ENCODE measurements at places on chromosomes 16 and 17.

GRCh38 chr17:39923836-39924690, 3.3 kb downstream of the ORMDL3 start:
- DNase-seq = no peak

DNA sequence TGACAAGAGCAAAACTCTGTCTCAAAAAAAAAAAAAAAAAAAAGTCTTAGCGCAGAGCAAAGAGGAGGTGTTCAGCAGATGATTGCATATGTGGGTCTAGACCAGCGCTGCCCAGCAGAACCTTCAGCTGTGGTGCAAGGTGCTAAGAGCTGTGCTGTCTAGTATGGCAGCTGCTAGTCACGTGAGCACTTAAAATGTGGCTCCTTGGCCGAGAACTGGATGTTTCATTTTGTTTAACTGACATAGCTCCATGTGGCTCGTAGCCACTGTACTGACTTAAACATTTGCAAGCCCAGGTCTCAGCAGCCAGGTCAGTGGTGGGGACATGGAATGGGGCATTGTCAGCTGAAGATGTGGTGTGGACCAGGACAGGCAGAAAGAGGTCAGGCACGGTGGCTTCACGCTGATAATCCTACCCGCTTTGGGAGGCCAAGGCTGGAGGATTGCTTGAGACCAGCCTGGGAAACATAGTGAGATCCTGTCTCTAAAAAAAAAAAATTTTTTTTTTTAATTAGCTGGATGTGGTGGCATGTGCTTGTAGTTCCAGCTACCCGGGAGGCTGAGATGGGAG, 9.2 kb downstream of the C1QTNF1 start:
- no peak for DNase-seq

- no peak for DNase-seq
These were observed 20.8 kb upstream of the ZFHX3 start for GRCh38 chr16:73068541-73069401.

DNA sequence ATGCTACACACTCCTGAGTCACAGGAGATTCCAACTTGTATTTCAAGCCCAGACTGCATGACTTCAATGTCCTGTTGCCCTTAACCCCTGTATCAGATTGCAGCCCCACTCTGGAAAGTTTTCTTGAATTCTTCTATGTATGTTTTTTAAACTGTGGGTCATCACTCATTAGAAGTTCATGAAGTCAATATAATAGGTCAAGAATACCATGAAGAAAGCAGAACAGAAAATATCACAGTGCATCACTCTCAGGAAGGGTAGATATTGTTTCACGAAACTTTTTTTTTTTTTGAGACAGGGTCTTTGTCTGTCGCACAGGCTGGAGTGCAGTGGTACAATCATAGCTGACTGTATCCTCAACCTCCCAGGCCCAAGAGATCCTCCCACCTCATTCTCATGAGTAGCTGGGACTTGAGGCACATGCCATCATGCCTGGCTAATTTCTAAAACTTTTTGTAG, 20.5 kb downstream of the PRKCB start:
- no peak for DNase-seq

GRCh38 chr17:31281061-31281460, 16.0 kb downstream of the OMG start:
- no peak for DNase-seq

DNA sequence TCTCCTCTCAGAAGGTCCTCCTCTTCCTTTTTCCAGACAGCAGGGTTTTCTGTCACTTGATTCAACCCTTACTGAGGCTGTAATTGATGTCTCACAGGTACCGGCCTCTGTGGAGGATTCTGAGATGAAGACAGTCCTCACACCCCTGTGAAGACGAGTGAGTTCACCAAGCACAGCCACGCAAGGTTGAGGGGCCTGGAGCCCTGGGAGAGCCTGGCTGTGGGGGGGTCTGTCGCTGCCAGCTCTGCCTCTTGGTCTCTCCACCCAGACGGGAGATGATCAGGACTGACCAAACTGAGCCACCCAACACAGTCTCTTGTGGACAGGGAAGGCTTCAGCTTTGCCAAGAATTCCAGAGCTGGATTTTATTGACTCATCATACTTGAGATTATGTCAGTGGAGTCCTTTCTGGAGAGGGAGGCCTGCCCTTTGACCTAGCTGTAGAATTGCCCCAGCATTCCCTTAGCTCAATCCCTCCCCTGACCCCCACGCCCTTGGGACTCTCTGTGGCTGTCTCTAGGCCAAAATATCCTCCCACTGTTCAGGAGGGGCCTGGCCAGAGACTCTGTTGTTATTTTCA, 51.1 kb upstream of the CRHR1 start:
- DNase-seq = no peak

GRCh38 chr16:56889206-56889605, 24.2 kb downstream of the SLC12A3 start:
- DNase-seq = no peak

GRCh38 chr17:35743626-35744328, 9.3 kb downstream of the GAS2L2 start:
- DNase-seq = no peak

- no peak for DNase-seq
These were observed 9.0 kb downstream of the NAT9 start for GRCh38 chr17:74767111-74767516.

- DNase-seq = no peak
These were observed 211.7 kb downstream of the FTO start for GRCh38 chr16:53915452-53916160.

DNA sequence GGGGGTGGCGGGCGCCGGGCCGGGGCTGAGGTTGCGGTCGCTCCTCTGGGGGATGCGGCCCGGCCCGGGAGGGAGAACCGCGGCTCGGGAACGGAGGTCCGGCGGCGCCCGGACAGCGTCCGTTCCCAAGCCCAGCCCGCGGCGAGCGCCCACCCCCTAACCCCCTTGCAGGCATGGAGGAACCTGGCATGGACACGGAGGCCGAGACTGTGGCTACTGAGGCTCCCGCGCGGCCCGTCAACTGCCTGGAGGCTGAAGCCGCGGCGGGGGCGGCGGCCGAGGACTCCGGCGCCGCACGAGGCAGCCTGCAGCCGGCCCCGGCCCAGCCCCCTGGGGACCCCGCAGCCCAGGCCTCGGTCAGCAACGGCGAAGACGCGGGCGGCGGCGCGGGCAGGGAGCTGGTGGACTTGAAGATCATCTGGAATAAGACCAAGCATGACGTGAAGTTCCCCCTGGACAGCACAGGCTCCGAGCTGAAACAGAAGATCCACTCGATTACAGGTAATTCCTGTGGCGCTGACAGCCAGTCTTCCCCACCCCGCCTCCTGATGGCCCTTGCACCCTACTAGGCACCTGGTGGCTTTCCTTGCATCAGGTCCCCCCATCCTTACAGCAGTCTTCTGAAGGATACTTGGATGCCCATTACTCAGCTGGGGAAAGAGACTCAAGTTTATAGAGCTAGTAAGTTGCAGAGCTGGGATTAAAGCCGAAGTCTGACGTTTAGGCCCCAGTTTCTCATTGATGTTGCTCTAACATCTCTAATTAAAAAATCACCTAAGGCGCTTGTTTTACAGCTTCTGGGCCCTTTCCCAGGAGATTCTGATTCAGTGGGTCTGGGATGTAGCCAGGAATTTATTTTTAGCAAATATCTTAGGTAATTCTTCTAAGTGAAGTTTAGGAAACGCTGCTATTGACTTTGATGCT, 514 bp downstream of the UBFD1 start:
- no peak for DNase-seq
